ENCODE measurements at places on chromosomes 4 and X.
A peak's percentile ranks its signal among the peaks of the same experiment; 100 is the strongest.

DNA sequence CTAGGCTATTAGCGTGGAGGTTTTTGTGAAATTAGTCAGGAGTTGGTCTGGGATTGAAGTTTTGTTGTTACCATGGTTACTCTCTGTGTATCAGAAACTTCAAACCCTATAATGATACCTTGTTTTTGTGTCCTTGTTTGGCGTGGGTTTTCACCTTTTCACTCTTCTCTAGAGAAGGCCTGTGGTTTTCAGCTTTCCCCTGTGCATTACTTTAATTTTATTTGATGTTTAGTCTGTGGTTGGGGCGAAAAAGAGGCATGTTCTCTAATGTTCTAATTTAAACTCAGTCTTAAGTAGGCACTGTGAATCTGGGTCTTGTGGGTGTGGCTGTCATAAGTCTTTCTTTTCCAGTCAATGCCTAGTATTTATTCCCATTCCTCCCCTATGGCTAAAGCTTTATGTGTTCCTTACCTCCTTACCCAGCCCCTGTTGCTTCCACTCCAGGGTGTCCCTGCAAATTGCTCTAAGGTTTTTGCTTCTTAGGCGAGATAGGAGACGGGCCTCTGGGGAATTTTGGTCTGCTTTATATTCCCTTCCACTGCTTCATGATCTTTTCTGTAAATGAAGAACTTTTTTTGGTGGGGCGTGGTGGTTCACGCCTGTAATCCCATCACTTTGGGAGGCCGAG lies 326.3 kb upstream of the ZCCHC13 start:
- no peak for DNase-seq

GRCh38 chr4:183328832-183329231 lies 6.6 kb upstream of the CLDN24 start:
- DNase-seq: no peak

GRCh38 chr4:128322986-128323385 lies 35.4 kb upstream of the PGRMC2 start:
- no peak for DNase-seq

GRCh38 chr4:55980725-55981124 lies 32.0 kb downstream of the CEP135 start:
- DNase-seq: no peak

GRCh38 chr4:108644237-108644636 lies 6.2 kb upstream of the OSTC start:
- DNase-seq: no peak

GRCh38 chrX:154526901-154527675 lies 11.1 kb upstream of the FAM3A start:
- peak; percentile 94 for DNase-seq

GRCh38 chr4:112075906-112076305 lies 69.3 kb upstream of the FAM241A start:
- no peak for DNase-seq

- no peak for DNase-seq
These were observed 60.0 kb downstream of the ATP8A1 start for GRCh38 chr4:42596918-42597317.

GRCh38 chr4:84484236-84484635 lies 14.9 kb downstream of the NKX6-1 start:
- no peak for DNase-seq

DNA sequence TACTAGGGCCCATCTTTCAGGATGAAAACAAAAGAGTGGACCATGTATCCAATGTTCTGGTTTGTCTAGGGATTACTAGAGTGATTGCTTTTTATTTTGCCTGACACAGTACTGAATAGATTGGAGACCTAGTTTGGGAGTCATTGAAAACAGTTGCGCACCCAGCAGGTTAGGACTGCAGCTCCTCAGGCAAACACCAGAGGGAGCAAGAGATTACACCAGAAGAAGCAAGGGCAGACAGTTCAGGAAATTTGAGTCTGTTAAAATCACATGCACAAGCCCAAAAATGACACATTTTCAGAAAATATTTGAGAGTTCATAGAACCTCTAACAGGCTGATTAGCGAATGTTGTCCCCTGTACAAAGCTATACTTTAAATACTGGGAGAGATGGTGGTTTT lies 55.6 kb downstream of the CYLC1 start:
- DNase-seq: no peak

- DNase-seq: peak; percentile 78
These were observed 125.4 kb downstream of the PDLIM5 start for GRCh38 chr4:94577136-94577535.

DNA sequence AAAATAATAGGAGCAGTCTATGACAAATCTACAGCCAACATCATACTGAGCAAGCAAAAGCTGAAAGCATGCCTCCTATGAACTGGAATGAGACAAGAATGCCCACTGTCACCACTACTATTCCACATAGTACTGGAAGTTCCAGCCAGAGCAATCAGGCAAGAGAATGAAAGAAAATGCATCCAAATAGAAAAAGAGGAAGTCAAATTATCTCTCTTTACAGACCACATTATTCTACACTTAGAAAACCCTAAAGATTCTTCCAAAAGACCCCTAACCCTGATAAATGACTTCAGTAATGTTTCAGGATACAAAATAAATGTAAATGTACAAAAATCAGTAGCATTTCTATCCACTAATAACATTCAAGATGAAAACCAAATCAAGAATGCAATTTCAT lies 249.0 kb downstream of the STK32B start:
- DNase-seq: no peak

- DNase-seq: no peak
These were observed 321.3 kb downstream of the TMA16 start for GRCh38 chr4:163815776-163816175.

GRCh38 chr4:47442980-47443379 lies 20.5 kb downstream of the COMMD8 start:
- DNase-seq: no peak

DNA sequence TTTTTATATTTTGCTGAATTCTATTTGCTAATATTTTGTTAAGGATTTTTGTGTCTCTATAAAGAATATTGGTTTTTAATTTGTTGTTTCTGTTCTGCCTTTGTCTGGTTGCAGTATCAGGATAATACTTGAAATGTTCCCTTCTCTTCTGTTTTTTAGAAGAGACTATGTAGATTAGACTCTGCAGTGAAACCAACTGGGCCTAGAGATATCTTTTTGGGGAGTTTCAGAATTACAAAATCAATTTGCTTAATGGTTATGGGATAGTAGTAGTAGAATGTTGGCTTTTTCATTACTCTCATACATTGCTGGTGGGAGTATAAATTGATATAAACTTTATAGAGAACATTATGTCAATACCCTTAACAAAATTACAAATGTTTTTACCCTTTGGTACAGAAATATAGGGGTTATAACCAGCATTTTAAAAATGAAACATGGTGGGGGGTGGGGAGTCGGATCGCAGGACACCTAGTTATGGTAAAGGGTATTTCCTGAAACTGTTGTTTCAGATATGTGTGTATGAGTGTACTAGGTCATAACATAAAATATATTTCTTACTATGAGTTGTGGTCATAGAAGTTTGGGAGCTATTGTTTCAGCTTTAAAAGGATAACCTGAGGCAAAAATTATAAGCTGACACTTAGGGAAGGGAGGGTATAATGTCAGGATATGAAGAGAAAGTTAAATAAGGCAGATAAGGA lies 29.0 kb downstream of the CLOCK start:
- DNase-seq: no peak

GRCh38 chr4:86401826-86402225 lies 42.0 kb upstream of the MAPK10 start:
- no peak for DNase-seq

GRCh38 chr4:151256134-151256533 lies 20.8 kb upstream of the PRSS48 start:
- no peak for DNase-seq

GRCh38 chr4:2087170-2087569 lies 28.0 kb downstream of the NAT8L start:
- no peak for DNase-seq

- no peak for DNase-seq
These were observed 49.0 kb downstream of the RWDD4 start for GRCh38 chr4:183610033-183610432.

DNA sequence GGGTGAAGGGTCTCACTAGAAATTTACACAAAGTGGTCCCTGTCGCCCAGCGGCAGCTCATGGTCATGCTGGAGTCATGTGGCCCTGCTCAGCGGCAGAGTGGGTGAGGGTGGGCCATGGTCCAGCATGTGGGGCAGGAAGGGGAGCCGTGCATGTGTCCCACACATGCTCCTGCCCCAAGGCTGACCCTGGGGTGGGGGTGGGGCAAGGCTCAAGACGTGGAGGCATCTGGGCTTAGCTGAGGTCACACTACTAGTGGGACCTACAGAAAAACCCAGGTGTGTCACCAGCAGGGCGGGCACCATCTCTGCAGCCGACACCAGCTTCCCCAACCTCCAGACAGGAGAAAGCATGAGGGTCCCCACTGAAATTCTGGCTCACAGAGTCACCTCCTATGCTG lies 42.4 kb downstream of the EVC start:
- no peak for DNase-seq

- no peak for DNase-seq
These were observed 91.7 kb downstream of the CORIN start for GRCh38 chr4:47746122-47746521.

- no peak for DNase-seq
These were observed 939 bp downstream of the PDK3 start for GRCh38 chrX:24466025-24466424.

DNA sequence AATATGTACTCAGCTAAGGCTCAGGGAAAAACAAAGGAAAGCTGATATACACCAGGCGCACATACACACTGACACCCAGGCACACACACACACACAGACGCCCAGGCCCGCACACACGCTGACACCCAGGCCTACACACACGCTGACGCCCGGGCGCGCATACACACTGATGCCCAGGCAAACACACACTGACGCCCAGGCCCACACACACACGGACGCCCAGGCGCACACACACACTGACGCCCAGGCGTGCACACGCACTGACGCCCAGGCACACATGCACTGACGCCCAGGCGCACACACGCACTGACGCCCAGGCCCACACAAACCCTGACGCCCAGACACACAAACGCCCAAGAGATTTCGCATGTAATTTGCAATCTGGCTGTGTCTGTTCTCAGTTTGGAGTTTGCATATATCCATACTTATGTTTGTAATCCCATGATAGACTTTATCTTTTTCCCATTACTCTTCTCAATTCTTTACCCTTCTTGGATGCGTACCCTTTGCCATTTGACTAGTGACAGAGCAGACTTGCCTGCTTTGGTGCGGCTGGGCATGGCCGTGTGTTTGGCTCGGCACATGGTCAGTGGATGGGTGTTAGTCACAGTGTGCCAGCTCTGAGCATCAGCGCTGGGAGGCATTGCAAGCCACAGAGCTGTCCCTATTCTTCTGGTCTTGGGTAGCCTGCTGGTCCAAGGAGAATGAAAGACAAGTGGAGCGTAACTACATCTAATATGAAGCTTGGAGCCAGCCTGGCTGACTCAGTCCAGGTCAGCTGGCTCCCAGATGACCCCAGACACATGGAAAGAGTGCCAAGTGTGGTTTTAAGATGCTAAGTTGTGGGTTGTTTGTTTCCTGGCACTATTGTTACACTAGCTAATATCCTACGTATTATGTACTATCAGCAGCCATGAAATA lies 632.4 kb upstream of the ZFP42 start:
- DNase-seq: no peak

DNA sequence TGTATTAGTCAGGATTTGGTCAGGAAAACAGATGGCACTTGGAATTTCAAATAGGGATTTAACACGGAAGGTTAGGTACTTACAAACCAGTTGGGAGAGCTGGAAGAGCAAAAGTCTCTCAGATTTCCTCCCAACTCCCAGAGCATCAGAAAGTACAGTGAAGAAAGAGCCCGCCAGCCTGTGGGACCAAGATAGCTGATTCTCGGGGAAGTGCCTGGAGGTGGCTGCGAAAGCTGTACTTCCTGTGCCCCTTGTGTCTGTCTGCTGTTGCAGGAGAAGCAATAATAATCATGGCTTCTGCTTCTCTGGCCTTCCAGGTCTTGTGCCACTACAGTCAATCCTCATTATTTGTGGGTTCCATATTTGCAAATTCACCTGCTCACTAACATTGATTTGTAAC lies 221.0 kb upstream of the BCOR start:
- no peak for DNase-seq

DNA sequence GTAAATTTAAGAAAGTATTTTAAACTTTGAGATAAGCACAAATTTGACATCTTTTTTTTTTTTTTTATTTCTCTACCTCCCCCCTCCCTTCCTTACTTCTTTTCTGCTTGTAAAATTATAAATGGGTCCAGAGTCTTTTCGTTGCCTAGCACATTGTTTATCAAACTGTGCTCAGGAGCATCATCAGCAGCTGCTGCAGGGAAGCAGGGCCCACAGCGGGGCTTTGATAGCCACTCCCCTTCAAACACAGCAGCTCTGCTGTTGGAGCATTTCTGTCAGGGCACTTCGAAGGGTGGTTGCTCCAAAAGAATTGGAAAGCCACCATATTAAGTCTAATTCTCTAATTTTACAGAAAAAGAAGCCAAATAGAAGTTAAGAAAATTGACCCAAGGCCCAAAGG lies 588.3 kb downstream of the SPRY1 start:
- no peak for DNase-seq

DNA sequence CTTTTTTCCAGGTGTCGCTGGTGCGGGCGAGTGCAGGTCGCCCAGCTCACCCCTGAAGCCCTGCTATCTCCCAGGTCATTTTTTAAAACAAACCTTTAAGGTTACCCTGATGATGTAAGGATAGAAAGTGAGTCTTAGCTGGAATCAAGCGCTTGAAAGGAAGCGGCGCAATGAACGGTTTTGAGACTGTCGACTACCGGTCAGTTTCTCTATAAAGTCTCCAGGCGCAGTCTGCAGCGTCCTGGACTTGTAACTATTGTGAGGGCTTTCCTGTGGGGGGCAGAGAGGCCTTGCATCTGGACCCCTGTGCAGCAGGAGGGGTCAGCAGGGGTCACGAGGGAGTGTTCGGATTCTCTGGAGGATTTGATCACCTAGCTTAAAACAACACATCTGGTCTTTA lies 1.6 kb downstream of the KIT start:
- no peak for DNase-seq

GRCh38 chrX:17035111-17035510 lies 88.7 kb downstream of the REPS2 start:
- no peak for DNase-seq
